ENCODE measurements at places on chromosomes 11 and 22.

- DNase-seq: no peak
These were observed 215.1 kb upstream of the BLID start for GRCh38 chr11:122331079-122331478.

GRCh38 chr11:73361953-73362776 lies 14.0 kb upstream of the RELT start:
- DNase-seq: no peak

DNA sequence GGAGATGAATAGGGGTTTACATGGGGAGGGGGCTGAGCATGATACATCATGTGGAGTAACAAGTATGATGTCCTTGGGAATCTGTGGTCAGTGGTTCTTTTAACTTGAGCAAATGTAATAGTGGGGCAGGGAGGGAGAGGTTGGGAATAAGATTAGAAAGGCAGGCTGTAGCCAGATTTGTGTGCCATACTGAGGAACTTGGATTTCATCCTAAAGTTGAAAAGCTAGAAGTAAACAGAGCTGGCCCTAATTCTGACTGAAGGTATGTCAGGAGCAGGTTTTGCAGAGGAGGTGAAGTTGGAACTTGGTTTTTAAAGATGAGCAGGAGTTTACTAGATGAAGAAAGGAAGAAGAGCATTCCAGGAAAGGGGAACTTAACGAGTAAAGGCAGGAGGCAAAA lies 108.3 kb upstream of the RRM1 start:
- no peak for DNase-seq

DNA sequence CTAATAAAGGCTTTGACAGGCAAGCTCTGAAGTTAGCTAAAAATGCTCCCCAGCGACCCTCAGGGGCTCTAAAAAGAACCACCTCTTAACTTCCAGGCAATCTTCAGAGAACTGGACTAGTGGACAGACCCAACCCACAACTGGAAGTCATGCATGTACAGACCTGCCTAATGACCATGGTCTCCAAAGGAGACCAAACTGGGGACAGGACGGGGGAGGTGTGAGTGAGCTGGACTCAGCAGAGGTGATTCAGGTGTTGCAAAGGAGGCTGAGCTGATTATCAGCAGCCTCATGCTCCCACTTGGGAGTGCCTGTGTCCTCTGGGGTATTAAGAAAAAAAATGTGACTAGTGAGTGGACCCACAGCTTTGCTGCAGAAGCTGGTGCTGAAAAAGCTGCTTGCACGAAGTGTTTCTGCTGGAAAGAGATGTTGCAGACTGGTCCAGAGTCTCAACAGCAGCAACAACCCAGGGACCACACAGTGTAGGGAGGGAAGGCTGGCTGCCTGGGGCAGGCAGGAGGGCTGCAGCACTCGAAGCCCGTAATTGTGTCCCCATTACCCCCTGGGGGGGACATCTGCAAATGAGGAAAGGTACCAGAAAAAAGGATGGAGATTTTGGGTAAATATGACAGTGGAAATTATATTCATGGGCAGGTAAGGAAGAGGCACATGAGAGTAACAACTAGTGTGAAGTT lies 35.3 kb downstream of the PITPNB start:
- DNase-seq: no peak

- DNase-seq: no peak
These were observed 112.3 kb downstream of the MIAT start for GRCh38 chr22:26769663-26770062.

DNA sequence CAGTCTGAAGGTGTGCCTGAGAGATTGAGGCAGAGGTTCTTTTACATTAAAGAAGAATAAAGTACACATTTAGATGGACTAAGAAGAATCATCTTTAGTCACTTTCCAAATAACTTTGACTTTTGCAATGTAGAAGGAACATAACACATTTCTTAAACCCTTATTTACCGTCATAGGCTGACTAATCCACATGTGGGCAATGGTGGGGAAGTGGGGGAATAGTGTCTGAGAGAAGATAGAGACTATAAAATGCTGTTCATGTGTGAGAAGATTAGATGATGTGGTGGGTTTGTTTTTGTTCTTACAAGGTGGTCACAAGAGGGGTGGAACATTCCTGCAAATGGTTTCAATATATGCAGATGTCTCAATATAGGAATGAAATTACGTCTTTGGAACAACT lies 1.8 kb downstream of the MS4A4A start:
- DNase-seq: no peak

DNA sequence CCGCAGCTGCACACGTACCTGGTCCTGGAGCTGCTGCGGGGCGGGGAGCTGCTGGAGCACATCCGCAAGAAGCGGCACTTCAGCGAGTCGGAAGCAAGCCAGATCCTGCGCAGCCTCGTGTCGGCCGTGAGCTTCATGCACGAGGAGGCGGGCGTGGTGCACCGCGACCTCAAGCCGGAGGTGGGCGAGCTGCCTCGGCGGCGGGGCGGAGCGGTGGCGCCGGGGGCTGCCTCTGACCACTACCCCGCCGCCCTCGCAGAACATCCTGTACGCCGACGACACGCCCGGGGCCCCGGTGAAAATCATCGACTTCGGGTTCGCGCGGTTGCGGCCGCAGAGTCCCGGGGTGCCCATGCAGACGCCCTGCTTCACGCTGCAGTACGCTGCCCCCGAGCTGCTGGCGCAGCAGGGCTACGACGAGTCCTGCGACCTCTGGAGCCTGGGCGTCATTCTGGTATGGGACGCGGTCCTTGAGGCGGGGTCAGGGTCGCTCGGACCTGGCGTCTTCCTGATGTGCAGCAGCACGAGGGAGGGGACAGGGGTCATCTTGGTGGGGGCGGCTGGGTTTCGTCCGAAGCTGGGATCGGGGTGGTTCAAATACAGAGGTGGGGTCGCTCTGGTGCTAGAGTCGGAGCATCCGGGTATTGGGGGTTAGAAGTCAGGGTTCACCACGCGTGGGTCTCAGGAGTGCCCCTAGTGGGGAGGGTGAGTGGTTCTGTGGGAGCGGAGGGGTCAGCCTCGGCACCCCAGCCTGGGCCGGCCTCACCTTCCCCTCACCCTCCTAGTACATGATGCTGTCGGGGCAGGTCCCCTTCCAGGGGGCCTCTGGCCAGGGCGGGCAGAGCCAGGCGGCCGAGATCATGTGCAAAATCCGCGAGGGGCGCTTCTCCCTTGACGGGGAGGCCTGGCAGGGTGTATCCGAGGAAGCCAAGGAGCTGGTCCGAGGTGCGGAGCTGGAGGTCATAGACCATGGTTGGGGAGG lies 10.8 kb downstream of the RPS6KA4 start:
- no peak for DNase-seq

- DNase-seq: peak; percentile 76
These were observed 10.4 kb downstream of the SPATA19 start for GRCh38 chr11:133834682-133835592.

GRCh38 chr11:95307286-95307685 lies 76.3 kb upstream of the SESN3 start:
- no peak for DNase-seq

GRCh38 chr11:105641433-105641832 lies 31.6 kb downstream of the GRIA4 start:
- no peak for DNase-seq

- DNase-seq: no peak
These were observed 41.3 kb downstream of the LRRC32 start for GRCh38 chr11:76629116-76629852.

All from DMS79 treated with DMSO at 0.1 percent for 48 hours (cell line).